Fibroblast of lung (primary cell): ENCODE measurements at places on chromosomes 4 and X. TPM values are rescaled to one million over a fixed set of nuclear protein-coding genes. Genes with fewer than 3 reads are reported as not detected.

GRCh38 chr4:90689739-90690138, 562.5 kb downstream of the CCSER1 start:
- no peaks in the 10 kb centered on the region for H3K27me3 ChIP-seq
- H3K27ac ChIP-seq, result no peak overlapping the region
- H3K36me3 ChIP-seq, result no peaks in the 10 kb centered on the region
- no peak overlapping the region for H3K4me3 ChIP-seq
- H3K4me1 ChIP-seq, result no peaks in the 10 kb centered on the region
- DNase-seq, result no peak

- H3K27me3 ChIP-seq, result no peaks in the 10 kb centered on the region
- H3K36me3 ChIP-seq, result no peaks in the 10 kb centered on the region
- H3K4me1 ChIP-seq, result no peaks in the 10 kb centered on the region
- peak; percentile 20 for DNase-seq
- no peak overlapping the region for H3K27ac ChIP-seq
Measured at GRCh38 chrX:113929004-113929403, 654.9 kb upstream of the HTR2C start.

- H3K4me3 ChIP-seq, result no peak overlapping the region
- H3K4me1 ChIP-seq, result no peaks in the 10 kb centered on the region
- DNase-seq, result no peak
- no peaks in the 10 kb centered on the region for H3K27me3 ChIP-seq
Measured at GRCh38 chr4:90994851-90995574, 867.8 kb downstream of the CCSER1 start.

GRCh38 chrX:31506928-31507327, 435.1 kb upstream of the FTHL17 start:
- H3K27ac ChIP-seq, result no peak overlapping the region
- H3K27me3 ChIP-seq, result no peaks in the 10 kb centered on the region
- DNase-seq, result no peak

GRCh38 chr4:54146139-54146538, 46.2 kb downstream of the GSX2 start:
- no peaks in the 10 kb centered on the region for H3K27me3 ChIP-seq
- H3K4me1 ChIP-seq, result no peaks in the 10 kb centered on the region
- no peaks in the 10 kb centered on the region for H3K36me3 ChIP-seq
- no peak overlapping the region for H3K27ac ChIP-seq

Gene CD99L2
- 55.5 and 62.5 TPM in 2 replicates for polyA plus RNA-seq

Gene MFAP3L
- polyA plus RNA-seq, result 0.45 and 0.49 TPM in 2 replicates
